8988T (cell line): ENCODE measurements at places on chromosomes 5 and 9.

- no peak for DNase-seq
Measured at GRCh38 chr9:95009459-95009858, 283.0 kb downstream of the AOPEP start.

GRCh38 chr9:76443887-76444286, 15.1 kb upstream of the GCNT1 start:
- DNase-seq, result no peak

GRCh38 chr5:159768243-159768642, 148.0 kb upstream of the ADRA1B start:
- no peak for DNase-seq

GRCh38 chr5:69531406-69531801, 28.6 kb upstream of the GTF2H2C start:
- no peak for DNase-seq

- DNase-seq, result no peak
Measured at GRCh38 chr9:98171176-98171925, 21.1 kb downstream of the CORO2A start.

DNA sequence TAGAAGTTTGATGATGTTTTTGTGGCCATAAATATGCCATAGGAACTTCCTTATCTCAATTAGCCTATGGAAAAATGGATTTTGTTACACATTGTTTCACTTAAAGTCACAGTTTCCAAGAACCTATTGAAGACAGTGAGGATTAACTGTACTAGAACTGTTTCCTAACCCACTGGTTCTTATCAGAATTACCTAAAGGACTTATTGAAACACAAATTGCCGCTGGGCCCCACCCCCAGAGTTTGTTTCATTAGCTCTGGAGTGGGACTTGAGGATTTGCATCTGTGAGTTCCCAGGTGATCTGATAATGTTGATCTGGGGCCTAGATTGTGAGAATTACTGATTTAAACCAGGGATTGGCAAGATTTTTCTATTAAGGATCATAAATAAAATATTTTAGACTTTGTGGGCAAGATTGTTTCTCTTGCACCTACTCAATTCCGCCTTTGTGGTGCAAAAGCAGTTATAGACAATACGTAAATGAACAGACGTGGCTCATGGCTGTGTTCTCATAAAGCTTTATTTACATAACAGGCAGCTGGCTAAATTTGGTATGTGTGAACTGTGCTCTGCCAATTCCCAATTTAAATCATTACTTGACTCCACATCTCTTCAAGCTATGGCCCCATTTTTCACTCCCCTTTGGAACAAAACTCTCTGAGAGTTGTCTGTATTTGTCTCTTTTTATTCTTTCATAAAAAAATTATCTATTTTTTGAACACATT, 9.3 kb downstream of the JAK2 start:
- no peak for DNase-seq

DNA sequence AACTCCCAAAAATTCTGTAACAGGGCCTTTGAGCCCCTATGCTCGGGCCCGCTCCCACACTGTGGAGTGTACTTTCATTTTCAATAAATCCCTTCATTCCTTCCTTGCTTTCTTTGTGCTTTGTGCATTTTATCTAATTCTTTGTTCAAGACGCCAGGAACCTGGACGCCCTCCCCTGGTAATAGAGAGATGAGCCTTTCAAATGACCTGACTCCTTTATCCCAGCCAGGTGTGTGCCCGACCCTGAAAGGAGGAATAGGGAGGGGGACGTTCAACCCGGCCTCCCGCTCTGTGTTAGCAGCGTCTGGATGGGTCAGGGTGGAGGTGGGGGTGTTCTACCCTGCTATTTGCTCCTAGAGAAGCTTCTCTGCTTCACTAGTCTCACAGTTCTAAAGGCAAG, 53.9 kb downstream of the FXN start:
- no peak for DNase-seq

DNA sequence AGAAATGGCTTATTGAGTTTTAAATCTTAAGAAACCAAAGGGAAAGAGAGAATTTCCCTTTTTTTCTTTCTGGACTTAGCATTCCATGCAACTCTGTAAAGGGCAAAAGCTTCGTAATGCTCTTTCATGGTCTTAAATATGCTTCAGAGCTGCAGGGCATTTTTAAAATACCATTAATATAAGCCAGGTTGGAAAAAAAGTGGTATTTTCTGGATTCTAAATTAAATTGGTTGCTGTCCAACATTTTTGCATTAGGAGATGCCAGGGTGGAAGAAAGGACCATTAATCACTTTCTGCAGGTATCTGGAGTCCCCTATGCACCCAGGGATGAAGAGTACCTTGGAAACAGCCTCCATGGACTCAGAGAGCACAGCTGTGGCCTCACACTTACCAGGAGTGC, 215.1 kb upstream of the DAPK1 start:
- no peak for DNase-seq

- no peak for DNase-seq
Measured at GRCh38 chr5:118249386-118249785, 739.0 kb downstream of the DTWD2 start.

GRCh38 chr9:129875687-129876395, 40.6 kb downstream of the USP20 start:
- DNase-seq, result no peak

DNA sequence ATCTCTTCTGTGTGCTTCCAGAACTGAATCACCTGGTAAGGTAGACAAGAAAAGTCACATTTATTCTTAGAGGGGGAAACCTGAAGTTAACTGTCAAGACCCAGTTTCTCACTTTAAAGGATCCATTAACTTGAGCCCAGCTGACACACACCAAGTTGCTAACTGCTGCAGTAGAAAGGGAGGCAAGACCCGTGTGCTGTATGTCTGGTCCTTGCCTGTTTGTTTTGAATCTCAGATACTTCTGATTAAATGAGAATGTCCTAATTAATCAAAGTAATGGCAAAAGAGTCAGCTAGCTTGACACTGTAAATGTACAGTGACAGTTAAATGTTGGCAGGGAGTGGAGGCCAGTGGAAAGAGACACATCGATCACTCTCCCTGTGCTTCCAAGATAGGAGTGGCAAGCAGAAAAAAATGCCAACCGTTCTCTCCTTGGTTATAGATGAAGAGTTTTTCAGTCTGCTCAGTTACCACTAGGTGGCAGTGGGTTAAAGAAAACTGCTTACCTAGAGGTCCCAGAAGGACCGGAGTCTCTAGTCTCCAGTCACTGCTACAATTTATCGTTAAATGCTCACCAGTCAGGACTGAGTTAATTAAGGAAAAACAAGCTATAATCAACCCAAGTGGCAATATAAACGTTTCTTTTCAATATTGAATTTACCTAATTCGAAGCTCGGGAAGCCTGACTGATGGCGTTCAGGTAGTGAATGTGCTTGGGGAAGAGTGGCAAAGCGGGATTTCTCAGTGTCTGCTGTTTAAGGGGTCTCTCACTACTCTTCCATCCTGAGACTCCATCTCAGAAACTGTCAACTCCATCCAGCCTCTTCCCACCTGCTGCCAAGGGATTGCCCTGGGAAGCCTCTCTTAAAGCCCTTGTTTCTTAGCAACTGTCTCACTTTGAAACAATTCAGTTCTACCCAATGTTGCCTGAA, 18.4 kb downstream of the LSM11 start:
- DNase-seq, result peak; percentile 24

- no peak for DNase-seq
Measured at GRCh38 chr5:76641514-76642120, 18.4 kb upstream of the F2RL2 start.

DNA sequence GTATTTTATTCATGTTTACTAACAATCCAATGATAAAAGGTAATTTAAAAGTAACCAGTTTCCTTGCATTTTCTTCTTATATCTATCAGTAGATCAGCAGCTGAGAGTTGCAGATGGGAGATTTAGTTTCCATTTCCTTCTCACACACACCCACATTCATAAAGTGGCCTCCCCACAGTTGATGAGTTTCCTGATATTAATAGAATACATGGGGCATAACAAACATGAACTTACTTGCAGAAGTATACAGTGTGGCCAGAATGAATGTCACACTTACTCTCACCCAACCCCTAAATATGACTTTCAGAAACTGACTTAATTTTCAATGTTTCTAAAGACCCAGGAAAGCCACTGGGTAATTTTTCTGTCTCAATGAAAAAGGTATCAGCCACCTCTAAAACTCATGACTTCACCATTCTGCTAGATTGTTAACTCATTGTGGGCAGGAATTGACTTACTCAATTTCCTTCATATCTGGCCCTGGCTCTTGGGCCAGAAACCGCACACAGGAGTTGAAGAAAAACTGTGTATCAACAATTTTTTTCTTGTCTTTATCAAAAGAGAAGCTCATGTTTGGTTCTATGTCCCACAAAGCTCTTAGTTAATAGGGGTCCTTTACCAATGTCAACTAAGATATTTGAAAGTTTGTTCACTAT, 63.5 kb upstream of the OSMR start:
- DNase-seq, result no peak

DNA sequence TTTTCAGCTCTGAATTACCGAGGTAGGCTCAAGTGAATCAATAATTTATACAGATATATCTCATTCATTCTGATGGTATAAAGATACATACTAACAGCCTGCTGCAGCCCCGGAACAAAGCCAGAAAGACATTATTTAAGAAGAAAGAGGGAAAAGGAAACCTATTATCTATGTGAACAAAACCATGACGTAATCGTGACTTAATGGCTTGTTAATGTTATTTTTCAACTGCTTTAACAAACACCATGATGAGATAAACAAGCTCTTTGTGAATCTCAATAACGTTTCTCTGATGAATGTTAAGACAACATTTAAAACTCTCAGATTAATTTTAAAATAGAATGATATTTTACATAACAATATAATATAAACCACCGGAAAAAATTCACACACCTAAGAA, 237.1 kb downstream of the SLF1 start:
- no peak for DNase-seq

DNA sequence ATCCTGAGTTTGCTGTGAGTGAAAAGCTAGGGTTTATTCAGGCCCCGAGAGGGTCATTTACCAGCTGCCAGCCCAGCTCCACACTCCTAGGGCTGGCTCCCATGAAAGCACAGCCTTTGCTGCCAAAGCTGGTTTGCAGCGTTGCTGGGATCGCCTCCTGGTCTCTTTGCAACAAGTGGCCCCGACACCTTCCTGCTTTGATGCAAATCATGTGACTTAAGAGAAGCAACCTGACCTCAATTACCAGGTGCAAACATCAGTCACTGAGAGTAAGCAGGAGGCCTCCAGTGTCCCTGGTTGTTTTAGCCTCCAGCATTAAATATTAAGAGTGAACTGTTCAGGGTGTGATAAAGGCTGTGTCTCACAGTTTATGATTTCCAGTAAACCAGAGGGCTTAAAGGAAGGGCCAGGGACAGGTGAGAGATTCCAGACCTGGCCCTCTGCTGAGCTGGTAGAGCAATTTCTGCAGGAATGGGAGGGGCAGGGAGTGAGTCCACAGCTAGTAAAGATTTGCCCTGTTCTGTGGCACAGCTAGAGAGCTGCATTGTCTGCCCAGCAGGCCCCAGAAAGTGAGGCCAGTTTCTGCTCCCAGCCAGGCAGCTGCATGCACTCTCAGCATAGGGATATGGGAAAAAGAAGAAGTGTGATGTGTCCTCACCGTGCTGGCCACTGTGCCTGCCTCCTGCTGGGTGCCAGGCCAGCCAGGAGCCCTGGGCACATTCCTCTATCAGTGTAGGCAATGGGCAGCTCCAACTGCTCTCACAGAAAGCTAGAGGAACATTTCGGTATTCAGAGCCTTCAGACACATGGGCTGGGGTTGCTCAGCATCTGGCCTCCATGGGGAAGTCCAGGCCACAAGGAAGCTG, 58.0 kb downstream of the SLC22A5 start:
- no peak for DNase-seq

DNA sequence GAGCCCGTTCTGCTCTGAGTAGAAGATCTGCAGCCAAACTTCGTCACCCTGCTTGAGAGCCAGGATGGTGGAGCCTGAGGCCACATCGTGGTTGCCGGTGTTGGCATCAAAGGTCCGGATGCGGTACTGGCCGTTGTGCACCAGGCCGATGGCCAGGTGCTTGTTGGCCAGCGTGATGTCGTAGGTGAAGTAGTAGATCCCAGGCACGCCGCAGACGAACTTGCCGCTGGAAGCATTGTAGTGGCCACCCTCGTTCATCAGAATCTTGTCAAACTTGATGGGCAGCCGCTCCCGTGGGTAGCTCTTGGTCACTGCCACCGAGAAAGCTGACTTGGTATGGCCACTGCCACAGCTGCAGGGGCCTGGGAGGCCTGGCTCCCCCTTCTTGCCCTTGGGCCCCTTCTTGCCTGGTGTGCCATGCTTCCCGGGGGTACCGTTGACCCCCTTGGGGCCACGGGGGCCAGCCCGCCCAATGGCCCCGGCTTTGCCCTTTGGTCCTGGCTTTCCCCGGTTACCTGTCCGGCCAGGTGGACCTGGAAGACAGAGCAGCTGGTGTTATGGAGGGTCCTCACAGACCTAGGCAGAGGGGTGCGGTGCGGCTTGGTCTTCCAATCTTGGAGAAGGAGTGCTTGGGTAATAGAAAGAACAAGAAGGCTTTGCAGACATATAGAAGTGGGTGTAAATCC, 21.0 kb downstream of the C1QTNF2 start:
- no peak for DNase-seq

GRCh38 chr9:8815931-8816330, 1016.4 kb upstream of the DMAC1 start:
- no peak for DNase-seq

DNA sequence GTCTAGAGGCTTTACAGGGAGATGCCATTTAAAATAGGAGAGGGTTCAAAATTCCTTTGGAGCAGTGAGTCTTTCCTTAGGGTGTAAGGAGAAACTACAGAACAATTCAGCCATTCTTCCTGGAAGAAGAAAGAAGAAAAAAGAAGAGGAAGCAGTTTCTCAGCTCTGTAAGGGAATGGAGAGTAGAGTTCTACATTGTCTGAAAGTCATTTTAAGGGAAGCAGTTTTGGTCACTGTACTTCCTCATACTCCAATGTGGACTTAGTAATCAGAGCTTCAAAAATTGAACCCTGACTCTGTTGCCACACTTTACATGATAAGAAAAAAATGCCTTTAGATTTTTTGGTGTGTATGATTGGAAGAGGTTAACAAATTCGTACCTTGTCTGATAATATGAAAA, 122.4 kb downstream of the LRRC70 start:
- DNase-seq, result no peak

DNA sequence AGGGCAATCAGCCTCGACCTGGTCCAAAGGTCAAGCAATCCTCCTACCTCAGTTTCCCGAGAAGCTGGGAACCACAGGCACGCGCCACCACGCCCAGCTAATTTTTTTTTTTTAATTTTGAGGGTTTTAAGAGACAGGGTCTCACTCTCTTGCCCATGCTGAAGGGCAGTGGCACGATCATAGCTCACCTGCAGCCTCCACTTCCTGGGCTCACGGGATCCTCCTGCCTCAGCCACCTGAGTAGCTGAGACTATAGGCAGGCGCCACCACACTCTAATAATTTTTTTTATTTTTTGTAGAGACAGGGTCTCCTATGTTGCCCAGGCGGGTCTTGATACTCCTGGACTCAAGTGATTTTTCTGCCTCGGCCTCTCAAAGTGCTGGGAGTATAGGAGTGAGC, 1.6 kb downstream of the UIMC1 start:
- no peak for DNase-seq

DNA sequence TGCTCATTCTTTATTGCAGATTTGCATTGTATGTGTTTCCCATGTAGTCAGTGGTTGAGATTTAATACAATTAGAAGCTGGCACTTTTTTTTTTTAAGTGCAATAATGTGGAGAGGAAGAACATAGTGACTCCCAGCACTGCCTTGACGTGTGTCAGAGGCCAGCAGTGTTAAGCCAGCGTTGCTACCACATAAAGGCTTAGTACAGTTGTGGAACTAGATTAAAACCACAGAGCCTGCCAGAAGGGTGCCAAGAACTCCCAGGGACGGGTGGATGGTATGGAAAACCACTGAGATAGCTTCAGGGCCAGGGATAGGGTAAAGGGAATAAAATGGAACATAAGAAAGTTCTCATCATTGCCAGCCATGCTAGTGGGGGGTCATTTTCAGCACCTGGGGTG, 142.9 kb downstream of the TRIO start:
- DNase-seq, result no peak
